CD4-positive, alpha-beta T cell treated with Interleukin-1 beta for 1 hour (primary cell): ENCODE measurements at places on chromosomes 2 and 18.

DNA sequence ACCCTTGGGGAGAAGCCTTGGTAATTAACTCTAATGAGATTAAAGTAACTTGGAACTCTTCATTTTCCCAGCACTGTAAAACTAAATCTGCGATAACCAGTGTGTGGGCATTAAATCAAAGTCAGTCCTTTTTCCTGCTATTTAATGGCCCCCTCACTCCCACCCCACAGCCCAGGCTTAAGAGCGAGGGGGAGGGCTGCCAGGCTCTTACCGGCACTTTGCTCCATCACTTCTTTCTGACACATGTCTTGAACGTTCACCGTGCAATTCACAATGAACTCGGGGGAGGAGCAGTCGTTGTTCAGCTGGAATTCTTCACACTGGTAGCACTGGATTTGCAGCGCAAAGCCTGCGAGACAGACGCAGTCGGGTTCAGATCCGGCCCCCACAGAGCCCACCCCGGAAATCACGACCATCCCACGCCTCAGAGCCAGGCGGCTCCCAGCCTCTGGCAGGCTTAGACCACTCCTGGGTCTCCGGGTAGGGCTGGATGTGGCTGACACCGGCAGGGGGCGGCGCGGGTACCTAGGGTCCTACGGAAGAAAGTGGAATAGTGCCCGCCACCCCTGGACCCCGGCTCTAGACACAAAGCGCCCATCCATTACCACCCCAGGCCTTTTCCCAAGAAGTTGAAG lies 1.7 kb downstream of the LYPD1 start:
- no peak for DNase-seq

DNA sequence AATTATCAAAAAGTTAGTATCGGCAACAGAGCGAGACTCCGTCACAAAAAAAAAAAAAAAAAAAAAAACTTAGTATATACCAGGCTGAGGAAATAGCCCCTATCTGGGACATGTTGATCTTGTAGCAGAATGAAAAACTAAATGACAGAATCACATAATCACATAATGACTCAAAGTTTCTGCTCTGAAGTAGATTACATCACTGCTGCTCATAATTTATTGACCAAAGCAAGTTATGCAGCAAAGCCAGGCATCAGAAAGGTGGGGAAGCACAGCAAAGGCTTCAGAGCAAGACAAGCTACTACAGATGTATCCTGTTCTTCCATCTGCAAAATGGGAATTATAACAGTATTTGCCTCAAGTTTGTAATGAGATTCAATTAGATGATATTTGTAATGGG lies 68.1 kb downstream of the BOD1L2 start:
- DNase-seq = no peak

DNA sequence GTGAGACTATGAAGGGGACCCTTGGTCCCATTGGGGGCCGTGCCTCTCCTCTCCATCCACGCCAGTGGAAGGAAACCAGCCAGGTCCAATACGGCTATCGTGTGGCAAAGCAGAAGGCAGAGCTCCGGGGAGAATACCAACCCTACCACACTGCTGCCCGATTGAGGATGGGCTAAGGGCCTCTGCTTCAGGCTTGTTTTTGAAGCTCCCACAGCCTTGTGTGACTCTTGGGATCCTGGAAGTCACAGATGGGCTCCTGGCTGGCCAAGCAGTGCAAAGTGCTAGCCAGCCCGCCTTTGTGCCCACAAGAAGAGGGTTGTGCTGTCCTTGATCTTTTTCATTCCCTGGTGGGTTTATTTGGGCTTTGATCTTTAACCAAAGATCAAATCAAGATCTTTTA lies 70.6 kb upstream of the ID2 start:
- no peak for DNase-seq

- DNase-seq = no peak
Observed at GRCh38 chr18:513826-514530, 13.5 kb upstream of the COLEC12 start.

DNA sequence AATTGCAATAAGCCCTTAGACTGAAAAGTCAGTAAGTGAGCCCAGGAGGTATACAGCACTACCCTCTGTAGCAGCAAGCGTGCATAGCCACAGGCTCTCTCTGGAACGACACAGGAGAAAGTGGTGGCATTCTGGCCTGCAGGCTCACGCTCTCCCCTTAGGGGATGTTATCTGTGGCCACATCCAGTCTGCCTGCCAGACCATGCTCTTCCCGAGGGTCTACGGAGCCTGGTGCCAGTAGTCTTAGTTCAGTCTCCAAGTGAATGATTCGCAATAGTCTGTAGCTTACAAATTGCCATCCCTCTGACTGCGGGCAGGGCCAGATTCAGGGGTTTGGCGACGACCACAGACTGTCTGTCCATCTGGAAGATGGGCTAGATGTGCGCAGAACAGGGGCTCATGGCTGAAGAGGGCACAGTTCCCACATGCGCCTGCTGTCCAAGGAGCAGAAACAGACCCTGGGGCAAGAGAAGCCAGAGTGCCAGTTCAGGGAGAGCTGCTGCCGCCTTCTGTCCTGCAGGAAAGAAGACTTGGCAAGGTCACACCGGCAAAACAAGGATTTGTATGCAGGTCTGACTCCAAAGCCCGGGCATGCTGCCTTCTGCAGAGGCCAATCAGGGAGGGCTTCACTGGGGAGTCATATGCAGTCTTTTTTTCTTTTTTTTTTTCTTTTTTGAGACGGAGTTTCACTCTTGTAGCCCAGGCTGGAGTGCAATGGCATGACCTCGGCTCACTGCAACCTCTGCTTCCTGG lies 3.5 kb upstream of the KLF11 start:
- DNase-seq = no peak

DNA sequence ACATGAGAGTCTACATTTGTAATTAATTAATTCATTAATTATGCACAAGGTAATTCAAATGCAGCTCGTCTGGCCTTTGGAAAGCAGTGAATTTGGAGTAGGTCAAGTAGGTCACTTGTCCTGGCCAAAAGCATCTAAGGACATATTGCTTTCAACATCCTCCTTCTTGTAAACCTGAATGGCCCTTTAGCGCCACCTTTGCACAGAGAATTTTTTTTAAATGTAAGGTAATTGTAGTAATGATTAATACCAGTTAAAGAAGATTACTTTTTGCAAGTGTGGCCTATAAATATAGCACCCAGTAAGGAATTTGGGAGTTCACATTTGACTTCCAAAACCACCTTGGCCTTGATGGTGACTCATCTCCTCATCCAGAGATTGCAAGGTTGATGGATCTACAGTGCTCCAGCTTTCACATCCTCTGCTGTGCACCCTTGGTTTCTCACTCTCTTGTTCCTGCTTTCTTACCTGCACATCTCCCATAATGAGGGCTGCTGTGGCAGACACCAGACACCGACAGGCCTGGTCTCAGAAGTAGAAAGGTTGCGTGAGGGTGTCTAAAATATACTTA lies 481.7 kb downstream of the TGIF1 start:
- no peak for DNase-seq

GRCh38 chr2:10228611-10229365 lies 73.9 kb upstream of the HPCAL1 start:
- no peak for DNase-seq

DNA sequence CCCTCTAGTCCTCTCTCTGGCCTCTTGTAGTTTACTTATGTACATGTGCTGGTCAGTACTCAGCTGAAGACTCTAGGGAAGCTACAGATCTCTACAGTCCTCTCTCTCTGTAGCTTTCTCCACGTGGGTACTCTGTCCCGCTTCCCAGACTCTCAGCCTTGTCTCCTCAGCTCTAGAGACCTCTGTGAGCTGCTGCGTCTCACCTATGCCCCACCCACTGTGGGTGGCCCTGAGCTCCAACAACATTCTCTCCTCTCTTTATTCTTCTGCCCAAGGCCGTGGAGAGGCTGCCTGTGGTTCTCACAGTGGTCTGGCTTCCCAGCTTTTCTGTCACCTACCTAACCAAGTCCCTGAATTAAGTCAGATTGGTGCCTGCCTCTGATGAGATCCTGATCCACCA lies 33.4 kb downstream of the MFSD6 start:
- no peak for DNase-seq
